Stimulated activated CD4-positive, alpha-beta T cell treated with anti-CD3 and anti-CD28 coated beads, Interleukin-2, amount 100 ng/mL, for 24 hours (primary cell): ENCODE measurements at places on chromosomes 3 and 15.

GRCh38 chr15:95043933-95044313, 812.6 kb downstream of the MCTP2 start:
- no peak for DNase-seq

DNA sequence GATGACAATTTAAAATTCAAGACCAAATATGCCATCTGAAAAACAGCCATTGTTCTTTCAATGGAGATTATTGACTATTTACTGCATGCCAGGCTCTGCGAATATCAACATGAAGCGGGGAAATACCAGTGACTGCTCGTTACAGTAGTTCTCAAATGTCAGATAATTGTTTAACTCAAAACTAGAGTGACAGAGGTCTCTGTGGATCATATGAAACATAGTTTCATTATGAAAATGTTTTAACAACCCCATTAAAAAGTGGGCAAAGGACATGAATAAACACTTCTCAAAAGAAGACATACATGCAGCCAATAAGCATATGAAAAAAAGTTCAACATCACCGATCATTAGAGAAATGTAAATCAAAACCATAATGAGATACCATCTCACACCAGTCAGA, 50.0 kb upstream of the GPR149 start:
- DNase-seq, result no peak

GRCh38 chr3:88191872-88192409, 42.2 kb downstream of the C3orf38 start:
- DNase-seq, result no peak

DNA sequence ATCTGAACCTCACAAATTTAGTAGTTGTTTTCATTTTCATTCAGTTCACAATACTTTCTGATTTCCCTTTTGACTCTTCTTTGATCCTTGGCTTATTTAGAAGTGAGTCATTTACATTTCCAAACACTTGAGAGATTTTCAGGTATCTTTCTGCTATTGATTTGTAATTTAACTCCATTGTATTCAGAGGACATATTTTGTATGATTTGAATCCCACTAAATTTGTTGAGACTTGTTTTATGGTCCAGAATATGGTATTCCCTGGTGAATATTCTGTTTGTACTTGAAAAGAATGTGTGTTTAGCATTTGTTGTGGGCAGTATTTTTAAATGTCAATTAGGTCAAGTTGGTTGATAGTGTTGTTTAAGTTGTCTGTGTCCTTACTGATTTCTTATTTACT, 29.6 kb downstream of the FAN1 start:
- no peak for DNase-seq

- DNase-seq, result no peak
Measured at GRCh38 chr3:34248352-34248751, 449.9 kb downstream of the PDCD6IP start.

- DNase-seq, result no peak
Measured at GRCh38 chr3:42533161-42533897, 30.9 kb downstream of the VIPR1 start.

GRCh38 chr3:188416041-188416440, 262.1 kb downstream of the LPP start:
- DNase-seq, result no peak

DNA sequence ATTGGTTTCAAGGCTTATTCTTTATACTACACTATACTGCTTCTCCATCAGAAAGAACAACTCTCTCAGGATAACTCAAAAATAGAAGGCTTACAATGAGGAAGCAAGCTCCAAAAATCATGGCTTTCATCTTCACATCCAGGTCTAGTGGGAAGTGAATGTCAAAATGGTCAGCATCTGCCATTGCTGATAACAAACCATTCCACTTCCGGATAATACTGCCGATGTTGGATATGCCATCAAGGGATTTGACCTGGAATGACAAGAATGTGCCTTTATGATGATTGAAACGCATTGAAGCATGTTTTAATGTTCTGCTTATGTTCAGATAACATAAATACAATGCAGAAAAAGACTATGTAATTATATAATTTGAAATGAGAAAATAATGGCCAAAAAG, 34.0 kb upstream of the PLOD2 start:
- no peak for DNase-seq

GRCh38 chr15:87660251-87661129, 596.0 kb downstream of the NTRK3 start:
- DNase-seq, result no peak

- no peak for DNase-seq
Measured at GRCh38 chr3:44926172-44926571, 49.8 kb downstream of the ZDHHC3 start.

DNA sequence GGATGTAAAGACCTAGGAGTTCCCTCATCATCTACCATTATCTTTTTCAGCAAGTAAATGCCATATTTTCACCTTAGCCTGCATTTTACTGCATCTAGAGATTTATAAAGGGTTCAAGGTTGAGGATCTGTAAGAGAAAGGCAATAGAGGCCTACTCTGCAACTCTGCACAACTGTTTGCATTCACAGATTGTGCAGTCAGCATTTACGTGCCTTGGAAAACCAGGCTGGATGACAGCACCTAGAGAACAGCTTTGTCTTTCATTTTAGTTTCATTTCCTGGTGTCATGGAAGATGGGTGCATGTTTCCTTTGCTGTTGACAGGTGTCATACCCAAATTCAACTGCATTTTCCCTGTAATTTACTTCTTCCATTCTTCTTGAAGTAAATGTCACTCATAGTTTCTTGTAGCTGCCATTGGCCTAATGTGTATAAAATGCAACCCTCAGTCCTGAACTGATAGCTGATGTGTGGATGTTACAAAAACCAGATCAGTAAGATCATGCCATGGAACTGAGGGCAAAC, 817.5 kb downstream of the SQOR start:
- no peak for DNase-seq

DNA sequence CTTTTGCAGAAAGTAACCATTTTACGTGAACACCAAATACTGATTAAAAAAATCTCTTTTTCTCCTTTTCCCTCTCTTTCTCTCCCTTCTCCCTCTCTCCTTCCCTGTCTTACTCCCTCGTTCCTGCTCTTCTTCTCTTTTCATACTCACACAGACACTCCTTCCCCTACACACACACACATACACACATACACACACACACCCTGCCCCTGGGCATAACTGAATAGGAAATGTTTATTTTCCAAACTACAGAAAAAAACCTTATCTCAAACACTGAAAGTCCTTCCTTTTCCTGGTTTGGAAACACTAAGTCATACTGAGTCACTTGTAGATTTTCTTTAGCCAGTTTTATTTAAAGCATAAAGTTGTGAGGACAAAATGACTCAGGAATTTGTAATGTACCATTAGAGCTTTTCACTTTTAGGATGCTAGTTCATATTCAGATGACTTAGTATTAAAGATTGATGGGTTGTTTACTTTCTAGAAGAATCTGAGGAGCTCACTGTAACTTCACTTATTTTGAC, 62.4 kb downstream of the MBNL1 start:
- DNase-seq, result no peak

DNA sequence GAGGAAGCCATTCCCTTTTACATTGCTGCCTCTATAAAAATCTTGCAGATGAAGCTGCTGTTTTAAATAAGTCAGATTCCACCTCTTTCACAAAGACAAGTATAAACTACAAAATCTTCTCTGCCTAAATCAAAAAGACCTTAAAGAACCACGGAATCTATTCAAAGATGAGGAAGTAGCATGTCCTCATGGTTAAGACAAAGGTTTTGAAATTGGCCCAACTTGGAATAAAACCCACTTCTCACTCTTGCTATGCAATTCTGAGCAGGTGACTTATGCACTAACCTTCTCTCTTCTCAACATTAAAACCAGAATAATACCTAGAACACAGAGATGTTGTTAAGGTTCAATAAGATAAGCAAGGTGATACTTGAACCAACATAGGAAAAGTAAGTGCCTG, 97.6 kb downstream of the FOXP1 start:
- no peak for DNase-seq

- no peak for DNase-seq
Measured at GRCh38 chr3:100941041-100941440, 52.2 kb downstream of the ABI3BP start.

GRCh38 chr15:68821841-68822381, 1.2 kb upstream of the ANP32A start:
- peak; percentile 31 for DNase-seq

GRCh38 chr15:62741106-62741505, 301.4 kb upstream of the TPM1 start:
- DNase-seq, result no peak

DNA sequence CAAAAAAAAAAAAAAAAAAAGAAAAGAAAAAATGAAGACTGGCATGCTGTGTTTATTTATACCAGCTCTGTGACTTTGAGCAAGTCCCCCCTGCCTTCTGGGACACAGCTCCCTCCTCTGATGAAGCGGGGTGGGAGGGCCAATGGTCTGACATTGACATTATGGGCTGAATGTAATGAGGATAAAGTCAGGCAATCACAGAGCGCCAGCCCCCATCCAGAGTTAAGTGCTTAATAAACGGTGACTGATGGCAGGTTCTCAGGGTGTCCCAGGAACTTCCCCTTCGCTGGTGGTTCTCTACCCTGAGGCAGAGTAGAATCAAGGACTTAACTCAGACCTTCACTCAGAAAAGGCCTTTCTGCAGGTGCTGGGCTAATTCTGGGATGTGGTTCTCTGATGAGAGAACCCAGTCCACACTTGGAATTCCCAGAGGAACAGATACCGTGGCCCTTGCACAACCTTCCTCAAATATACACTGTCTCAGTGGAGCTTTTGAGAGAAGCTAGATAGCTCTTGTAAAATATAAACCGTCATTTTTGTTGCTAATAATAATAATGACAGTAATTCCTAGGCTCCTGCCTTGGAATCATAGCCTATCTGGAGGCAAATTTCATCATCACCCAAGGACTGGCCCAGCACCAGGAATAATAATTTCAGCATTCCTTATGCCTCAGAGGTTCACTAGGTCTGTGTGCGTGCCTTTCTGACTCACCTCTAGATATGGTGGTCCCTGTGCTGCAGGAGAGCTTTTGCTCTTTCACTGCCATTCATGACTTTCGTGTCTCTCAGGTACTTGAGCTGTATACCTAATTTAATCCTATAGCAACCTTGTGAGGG, 115.8 kb downstream of the RPLP1 start:
- DNase-seq, result no peak

DNA sequence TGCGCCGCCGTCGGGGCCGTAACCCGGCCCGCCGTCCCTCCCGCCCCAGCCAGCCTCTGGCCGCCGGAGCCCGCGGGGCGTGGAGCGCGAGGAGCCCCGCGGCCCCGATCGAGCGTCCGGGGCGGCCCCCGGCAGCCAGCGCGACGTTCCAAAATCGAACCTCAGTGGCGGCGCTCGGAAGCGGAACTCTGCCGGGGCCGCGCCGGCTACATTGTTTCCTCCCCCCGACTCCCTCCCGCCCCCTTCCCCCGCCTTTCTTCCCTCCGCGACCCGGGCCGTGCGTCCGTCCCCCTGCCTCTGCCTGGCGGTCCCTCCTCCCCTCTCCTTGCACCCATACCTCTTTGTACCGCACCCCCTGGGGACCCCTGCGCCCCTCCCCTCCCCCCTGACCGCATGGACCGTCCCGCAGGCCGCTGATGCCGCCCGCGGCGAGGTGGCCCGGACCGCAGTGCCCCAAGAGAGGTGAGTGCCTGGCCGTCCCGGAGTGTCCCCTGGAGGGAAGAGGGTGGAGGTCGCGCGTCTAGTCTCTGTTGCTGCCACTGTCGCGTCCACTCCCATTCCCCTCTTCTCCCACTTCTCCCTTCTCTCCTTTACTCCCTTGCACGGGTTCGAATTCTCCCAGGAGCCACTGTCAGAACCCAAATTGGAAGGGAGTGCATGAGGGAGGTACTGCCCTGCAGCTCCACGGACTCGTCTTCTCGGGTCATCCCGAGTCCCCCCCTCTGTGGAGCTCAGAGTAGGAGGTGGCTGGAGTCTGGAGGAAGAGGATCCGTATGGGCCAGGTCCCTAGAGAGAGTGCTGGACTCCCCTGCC, 585 bp downstream of the CSK start:
- peak; percentile 66 for DNase-seq

DNA sequence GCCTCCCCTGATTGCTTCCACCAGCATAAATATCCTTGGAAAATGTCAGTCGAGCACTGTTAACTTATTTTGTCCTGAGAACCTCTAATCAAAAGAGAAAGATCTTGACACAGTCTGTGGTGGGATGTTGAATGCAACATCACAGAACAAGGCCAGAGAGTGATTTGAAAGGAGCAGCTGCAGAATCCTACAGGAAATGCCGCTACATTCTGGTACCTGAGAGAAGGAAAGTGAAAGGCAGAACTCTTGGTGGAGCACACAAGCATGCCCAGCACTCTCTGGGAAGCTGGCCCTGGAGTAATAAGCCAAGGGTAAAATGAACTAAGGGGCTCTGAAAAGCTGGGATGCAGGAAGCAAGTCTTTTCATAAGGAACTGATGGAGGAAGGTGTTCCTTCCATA, 75.8 kb downstream of the CBLB start:
- DNase-seq, result no peak

- DNase-seq, result peak; percentile 50
Measured at GRCh38 chr15:52559575-52559974, 9.3 kb downstream of the ARPP19 start.

DNA sequence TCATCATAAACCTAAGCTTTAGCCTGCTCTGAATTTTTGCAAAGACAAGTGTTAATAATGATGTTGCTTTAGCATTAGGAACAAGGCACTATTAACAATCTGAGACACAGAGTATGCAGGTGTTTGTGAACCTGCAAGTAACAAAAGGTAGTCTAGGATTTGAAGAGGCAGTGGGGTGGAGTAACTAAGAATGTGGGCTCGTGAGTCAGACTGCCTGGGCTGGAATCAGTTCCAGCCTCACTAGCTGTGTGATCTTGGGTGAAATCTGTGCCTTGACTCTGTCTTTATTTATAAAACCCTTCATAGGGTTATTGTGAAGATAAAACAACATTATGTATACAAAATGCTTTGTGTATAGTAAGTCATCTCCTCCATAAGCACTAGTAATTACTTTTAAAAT, 610.6 kb upstream of the CFAP20DC start:
- no peak for DNase-seq

DNA sequence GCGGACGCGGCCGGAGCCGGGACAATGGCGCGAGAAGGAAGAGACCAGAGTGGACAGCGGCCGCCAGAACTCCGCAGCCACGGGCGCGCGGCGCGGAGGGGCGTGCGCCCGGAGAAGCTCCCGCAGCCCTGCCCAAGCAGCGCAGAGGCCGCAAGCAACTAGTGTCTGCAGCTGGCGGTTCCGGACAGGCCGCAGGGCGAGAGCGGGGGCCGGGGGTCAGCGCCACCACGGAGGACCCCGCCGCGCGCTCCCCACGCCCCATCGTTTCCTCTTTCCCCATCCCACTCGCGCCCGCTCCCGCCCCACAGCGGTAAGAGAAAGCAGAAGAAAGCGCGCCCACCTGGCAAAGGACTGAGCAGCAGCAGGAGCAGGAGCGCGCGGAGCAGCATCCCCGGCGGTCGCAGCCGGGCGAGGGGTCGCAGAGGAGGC, 440 bp downstream of the PRTG start:
- peak; percentile 20 for DNase-seq

DNA sequence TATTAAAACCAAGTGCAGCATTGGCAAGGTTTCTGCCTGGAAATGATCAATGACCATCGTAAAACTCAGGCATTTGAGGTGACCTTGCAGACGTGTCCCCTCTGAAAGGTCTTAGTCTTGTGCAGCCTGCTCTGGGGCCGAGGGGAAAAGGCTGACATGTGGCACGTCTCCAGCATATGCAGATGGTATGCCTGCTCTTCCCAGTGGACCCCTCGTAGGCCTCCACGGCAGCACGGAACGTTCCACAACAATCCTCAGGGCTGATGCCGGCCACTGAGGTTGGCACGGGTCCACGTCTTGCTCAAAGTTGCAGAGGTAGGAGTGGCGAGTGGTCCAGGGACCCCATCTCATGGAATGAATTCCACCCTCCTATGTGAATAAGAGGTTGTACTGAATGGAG, 247.5 kb upstream of the LYSMD4 start:
- DNase-seq, result no peak
